Thoracic aorta (tissue), 2 donors: ENCODE measurements at places on chromosomes 4 and X.

GRCh38 chrX:118352566-118352965, 6.7 kb downstream of the WDR44 start:
- no peak for DNase-seq

DNA sequence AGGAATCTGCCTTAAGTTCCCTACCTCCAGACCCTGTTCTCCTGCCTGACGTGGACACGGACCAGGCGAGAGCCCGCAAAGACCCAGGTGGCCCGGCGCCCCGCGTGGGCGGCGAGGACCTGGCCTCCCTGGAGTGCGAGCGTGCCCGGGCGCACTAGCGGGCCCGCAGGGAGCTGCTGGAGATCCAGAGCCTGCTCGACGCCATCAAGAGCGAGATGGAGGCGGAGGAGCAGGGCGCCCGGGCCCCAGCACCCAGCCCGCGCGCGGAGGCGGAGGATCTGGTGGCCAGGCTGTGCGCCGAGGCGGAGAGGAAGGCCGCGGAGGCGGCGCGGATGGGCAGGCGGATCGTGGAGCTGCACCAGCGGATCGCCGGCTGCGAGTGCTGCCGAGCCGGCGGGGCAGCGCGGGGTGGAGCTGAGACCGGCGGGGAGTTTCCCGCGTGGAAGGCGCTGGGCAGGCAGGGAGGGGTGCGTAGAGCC, 18.2 kb downstream of the MRFAP1 start:
- DNase-seq: no peak

- no peak for DNase-seq
Measured at GRCh38 chr4:128191115-128191781, 96.4 kb downstream of the PGRMC2 start.

- DNase-seq: no peak
Measured at GRCh38 chr4:48504352-48504751, 14.3 kb downstream of the ZAR1 start.

DNA sequence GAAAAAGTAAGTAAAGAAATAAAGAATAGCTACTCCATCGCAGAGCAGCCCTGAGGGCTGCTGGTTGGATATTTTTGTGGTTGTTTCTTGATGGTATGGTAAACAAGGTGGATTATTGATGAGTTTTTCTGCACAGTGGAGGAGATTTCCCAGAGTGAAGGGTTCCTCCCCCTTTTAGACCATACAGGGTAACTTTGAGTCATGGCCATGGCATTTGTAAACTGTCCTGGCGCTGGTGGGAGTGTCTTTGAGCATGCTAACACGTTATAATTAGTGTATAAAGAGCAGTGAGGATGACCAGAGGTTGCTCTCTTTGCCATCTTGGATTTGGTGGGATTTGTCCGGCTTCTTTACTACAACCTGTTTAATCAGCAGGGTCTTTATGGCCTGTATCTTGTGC, 128.2 kb downstream of the ASMT start:
- DNase-seq: no peak

GRCh38 chr4:1989533-1990347, 19.0 kb downstream of the NELFA start:
- no peak for DNase-seq

- DNase-seq: no peak
Measured at GRCh38 chrX:13120017-13120416, 75.6 kb upstream of the FAM9C start.

DNA sequence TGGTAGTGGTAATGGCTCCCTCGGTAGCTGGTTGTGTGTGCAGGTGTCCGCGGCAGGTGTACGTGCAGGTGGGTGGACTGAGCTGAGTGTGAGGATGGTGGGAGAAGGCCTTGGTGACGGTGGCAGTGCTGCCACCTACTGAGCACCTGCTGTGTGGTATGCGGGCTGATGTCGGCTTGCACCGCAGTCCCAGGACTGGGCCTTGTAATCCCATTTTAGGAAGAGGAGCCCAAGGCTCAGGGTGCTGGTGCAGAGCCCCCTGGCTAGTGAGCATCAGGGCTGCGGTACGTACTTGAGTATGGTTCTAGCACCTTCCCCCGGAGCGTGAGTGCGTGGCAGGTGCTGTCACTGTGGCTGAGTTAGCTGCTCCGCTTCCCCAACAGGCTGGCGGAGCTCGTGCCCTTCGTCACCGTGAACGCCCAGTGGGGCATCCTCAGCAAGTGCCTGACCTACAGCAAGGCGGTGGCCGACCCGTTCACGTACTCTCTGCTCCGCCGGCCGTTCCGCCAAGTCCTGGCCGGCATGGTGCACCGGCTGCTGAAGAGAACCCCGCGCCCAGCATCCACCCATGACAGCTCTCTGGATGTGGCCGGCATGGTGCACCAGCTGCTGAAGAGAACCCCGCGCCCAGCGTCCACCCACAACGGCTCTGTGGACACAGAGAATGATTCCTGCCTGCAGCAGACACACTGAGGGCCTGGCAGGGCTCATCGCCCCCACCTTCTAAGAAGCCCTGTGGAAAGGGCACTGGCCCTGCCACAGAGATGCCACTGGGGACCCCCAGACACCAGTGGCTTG, 5.7 kb upstream of the CPZ start:
- DNase-seq: no peak

DNA sequence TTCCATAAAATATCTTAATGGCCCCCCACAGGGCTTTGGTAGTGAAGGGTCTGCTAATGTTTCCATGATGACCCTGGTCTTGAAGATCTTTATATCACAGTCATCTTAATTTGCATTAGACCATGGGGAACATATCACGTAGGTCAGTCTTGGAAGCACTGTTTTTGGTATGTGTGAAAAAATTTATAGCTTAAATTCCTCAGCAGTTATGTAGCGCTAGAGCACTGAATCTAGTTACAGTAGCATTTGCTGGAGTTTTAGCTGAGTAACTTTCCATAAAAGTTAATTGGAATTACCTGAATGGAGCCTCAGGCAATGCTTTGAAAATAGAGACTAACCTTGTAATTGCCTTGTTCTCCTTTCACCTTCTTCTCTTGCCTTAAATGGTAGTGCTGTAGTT, 648.8 kb downstream of the IQCM start:
- no peak for DNase-seq
